Spinal cord (tissue), 10 donors: ENCODE measurements at places on chromosomes 2 and 18. TPM values are rescaled to one million over a fixed set of nuclear protein-coding genes. Genes with fewer than 3 reads are reported as not detected.

GRCh38 chr2:235623111-235623510 lies 129.3 kb downstream of the AGAP1 start:
- no peak for DNase-seq

DNA sequence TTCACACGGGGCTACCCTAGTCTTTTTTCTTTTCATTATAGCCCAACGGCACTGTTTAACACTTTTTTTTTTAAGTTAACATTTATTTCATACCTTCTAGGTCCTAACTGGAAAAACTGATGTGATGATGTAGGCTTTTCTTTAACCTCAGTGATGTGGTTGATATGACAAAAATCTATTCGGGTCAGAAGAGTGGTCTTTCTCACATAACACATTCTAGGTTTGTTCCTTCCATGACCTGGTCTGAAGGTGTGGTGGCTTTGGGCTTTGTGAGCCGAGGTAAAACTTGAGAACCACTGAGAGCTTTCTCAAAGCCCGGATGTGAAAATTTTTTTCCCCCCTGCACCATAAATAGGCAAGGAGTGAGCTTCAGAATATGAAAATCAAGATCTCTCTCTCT lies 44.2 kb downstream of the GPD2 start:
- no peak for DNase-seq

GRCh38 chr2:202017940-202018339 lies 15.7 kb upstream of the FZD7 start:
- no peak for DNase-seq

DNA sequence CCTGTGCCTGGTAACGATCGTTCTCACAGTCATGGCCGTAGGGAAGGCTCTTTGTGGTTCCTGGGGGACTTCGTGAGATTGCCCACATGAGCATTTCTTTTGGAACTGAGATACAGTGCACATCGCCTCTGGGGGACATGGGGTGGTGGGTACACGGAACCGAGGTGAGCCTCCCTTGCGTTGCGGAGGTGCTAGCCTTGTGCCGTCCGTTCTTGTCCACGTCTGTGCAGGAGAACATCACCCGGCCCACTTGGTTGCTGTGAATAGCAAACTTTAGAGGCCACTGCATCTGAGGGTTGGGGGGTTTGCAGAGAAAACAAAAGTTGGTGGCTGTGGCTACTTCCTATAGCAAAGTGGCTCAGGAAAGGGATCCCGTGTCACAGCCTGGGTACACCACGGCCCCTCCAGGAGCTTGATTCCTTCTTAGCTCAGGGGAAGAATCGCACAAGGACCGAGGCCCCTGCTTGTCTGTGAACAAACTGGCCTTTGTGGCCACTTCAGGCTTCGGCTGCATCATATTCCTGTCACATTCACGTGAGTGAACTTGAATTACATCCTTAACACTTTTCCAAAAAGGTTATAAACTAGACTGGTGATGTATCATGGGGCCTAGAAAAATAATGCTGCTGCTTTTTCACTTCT lies 72.6 kb downstream of the LRRFIP1 start:
- no peak for DNase-seq

DCDC2C gene
- total RNA-seq = 1.3 TPM
